Hippocampal formation (tissue), 2 donors: ENCODE measurements at places on chromosomes 6 and 20.

- DNase-seq, result no peak
These were observed 430.2 kb downstream of the UTRN start for GRCh38 chr6:144715344-144715743.

- no peak for DNase-seq
These were observed 718.6 kb downstream of the QKI start for GRCh38 chr6:164133095-164133494.

- no peak for DNase-seq
These were observed 15.5 kb downstream of the EBF4 start for GRCh38 chr20:2708073-2708415.

- peak; percentile 22 for DNase-seq
These were observed 802.9 kb downstream of the MAFB start for GRCh38 chr20:39885975-39886649.

DNA sequence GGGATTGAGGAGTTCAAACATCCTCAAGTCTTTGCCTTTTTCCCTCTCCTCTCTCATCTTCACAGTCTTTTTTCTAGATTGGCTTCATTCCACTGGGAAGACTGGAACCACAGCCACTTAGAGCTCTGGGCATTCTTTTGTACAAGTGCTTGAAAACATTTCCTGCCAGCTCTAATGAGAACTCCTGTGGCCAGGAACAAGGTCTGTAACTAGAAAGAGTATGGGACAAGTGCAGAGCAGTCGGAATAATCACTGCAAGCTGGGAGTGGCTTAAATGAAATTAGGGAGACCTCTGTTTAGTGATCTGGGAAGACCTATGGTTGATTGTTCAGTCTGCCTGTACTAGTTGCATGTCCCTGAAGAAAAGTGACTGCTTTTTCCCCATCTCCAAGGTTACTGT, 41.0 kb upstream of the SMIM8 start:
- DNase-seq, result no peak

GRCh38 chr6:158043008-158043407, 61.3 kb downstream of the SYNJ2 start:
- no peak for DNase-seq

DNA sequence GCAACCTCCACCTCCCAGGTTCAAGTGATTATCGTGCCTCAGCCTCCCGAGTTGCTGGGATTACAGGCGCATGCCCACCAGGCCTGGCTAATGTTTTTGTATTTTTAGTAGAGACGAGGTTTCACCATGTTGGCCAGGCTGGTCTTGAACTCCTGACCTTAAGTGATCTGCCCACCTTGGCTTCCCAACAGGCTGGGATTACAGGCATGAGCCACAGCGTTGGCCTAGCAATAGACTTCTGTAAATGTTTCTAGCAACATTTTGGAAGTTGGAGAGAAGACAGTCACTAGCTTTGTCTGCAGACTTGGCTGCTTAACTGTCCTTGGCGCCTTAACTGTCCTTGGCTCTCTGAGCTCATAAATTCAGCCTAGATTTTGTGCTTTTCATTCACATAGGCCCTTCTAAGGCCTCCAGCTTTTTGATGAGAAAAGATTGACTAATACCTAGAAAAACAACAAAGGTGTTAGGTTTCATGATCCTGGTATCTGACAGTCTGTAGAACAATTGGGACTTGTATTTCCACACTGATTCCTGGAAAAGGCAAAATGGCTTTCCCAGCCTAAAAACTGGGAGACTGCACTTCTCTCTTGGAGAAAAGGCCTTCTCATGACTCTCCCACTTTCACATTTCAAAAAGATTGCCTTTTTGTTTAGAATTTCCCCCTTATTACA, 49.7 kb downstream of the OR2B2 start:
- DNase-seq, result no peak

- no peak for DNase-seq
These were observed 1065.0 kb downstream of the EPHA7 start for GRCh38 chr6:92354270-92354829.

- DNase-seq, result no peak
These were observed 815.5 kb downstream of the BCKDHB start for GRCh38 chr6:80921861-80922460.

GRCh38 chr6:98358173-98358572, 476.2 kb upstream of the POU3F2 start:
- no peak for DNase-seq

- no peak for DNase-seq
These were observed 40.6 kb downstream of the SENP6 start for GRCh38 chr6:75642311-75642710.

- DNase-seq, result no peak
These were observed 26.9 kb upstream of the MAPRE1 start for GRCh38 chr20:32792731-32793458.

GRCh38 chr6:52361945-52362442, at the start of gene PAQR8:
TSS of gene PAQR8 (plus strand) at chr6:52362151. CDS start at chr6:52403214, 41,063 bp downstream.
- peak; percentile 81 for DNase-seq

- no peak for DNase-seq
These were observed 291.9 kb upstream of the SGK1 start for GRCh38 chr6:134609716-134610261.

GRCh38 chr6:157054531-157054979, 268.8 kb downstream of the TMEM242 start:
- DNase-seq, result no peak

- DNase-seq, result no peak
These were observed 8.9 kb downstream of the NT5E start for GRCh38 chr6:85458782-85459181.

DNA sequence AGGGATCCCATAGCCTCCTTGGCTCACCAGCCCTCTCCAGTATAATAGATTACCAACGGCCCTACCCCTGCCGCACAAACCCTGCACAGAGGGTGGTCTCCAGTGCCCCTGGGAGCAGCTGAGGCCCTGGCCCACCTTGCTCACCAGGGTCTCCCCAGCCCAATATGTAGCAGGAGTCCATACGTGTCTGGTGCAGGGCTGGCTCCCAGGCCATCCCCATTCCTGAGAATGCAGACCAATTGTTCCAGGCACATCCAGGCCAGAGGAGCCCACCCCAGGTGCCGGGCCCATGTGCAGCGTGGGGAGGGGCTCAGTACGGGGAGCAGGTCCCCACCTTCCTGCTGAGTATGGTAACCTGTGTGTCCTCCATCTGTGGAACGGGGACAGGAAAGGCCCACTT, 251.9 kb downstream of the TAF4 start:
- DNase-seq, result no peak

- no peak for DNase-seq
These were observed 4.2 kb downstream of the ZNF337 start for GRCh38 chr20:25692499-25692898.

DNA sequence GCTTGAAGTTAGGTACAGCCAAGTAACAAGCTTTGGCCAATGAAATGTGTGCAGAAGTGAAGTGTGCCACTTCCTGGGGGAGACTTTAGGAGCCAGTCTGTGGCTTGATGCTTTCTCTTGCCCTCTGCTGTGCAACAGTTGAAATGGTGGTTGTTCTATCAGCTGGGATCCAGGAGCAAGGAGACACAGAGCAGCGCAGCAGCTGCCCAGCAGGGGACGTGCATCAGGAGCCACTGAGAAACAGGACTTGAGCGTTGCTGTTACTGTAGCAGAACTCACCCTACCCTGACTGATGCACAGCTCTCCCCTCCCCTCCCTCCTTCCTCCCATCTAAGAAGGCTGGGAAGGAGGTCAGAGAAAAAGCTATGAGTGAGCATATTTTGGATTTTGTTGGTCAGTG, 18.9 kb upstream of the CCN5 start:
- DNase-seq, result no peak

DNA sequence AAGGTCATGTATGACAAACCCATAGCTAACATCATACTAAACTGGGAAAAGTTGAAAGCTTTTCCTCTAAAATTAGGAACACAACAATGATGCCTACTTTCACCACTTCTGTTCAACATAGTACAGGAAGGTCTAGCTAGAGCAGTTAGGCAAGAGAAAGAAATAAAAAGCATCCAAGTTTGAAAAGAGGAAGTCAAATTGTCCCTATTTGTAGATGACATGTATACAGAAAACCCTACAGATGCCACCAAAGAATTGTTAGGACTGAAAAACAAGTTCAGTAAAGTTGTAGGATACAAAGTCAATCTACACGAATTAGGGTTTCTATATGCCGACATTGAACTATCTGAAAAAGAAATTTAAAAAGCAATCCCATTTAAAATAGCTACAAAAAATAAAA, 89.4 kb upstream of the GLP1R start:
- no peak for DNase-seq

- DNase-seq, result no peak
These were observed 1.0 kb upstream of the NKX2-4 start for GRCh38 chr20:21398109-21399004.

DNA sequence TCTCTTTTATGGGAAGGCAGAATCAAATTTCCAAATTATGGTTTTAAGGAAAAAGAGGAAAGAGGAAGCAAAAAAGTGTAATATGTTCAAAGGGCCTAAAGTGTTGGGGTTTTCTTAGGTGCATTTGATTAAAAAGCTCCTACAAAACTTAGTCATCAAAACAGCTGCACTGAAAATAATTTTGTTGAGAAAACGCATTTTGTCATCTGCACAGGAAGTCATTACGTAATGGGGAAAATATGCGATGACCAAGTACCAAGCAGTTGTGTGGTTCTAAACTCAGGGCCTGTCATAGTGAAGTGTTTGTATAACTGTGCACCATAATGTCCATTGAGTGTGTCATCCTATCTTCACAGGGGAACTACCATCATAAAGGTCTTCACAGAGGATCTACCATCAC, 15.6 kb downstream of the HAO1 start:
- no peak for DNase-seq

GRCh38 chr6:150937132-150937906, 71.8 kb downstream of the MTHFD1L start:
- DNase-seq, result no peak

- no peak for DNase-seq
These were observed 8.5 kb downstream of the IGF2R start for GRCh38 chr6:159977255-159977903.

DNA sequence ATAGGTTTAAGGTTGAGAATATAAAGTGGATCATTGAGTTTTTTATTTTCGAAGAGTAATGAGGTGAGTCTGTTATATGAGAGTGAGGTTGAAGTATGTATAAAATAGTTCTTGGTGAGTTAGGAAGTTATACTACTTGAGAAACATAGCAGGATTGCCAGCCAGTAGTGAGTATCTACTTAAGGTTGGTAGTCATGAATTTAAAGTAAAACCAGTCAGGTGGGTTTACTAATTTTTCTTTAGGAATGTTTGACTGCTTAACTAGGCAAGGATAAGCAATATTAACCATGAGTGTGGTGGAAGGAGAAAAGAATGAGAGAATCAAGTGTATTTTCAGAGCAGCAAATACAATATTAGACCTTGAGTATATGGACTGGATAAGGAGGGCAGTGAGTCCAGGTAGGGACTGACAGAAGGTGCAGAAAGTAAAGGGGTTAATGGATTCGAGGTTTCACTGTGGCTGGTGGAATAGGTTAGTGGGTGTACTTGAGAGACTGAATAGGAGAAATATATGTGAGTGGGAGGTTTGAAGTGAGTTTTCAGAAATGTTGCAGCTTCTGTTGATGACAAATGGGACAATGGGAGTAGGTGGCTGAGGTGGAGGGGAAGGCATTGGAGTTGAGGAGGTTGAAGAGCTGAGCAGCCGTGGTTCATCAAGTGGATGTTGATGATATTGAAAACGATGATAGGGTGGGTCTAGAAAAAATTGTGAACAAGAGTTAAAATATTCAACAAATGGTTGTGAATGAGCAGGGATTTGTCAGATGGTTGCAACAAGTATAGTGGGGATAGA, 232.5 kb upstream of the ASCC3 start:
- no peak for DNase-seq

DNA sequence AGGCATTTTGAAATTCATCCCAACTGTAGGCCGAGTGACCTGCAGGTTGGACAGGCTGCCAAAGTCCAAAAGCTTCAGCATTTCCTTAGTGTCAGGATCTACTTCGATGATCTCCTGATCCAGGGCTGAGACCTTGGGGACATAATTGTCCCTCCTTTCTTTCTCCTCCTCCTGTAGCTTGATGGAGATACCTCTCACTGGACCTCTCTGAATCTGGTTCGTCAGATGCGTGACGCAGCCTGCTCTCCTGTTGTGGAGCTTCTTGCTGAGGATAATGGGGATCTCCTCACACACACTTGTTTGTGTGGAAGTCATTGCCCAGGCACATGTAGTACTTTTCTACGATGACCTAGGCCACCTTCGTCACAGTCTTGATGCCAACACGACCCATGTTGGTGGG, 1.5 kb upstream of the MAS1L start:
- no peak for DNase-seq

DNA sequence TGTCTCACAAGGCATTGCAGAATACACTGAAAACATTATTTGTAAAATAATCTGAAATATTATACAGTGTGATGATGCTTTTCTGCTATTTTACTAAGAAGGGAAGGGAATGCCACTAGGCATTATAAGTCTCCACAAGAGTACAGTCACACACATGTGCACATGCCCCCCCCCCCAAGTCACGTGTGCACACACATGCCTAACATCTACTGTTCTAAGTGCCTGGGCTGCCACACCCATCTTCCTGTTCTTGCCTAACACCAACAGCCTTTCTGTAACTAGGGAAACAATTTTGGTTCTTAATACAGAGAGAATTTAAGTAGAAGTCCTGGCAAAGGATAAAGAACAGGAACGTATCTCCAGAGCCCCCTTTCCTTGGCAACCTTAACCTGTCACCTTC, 58.2 kb upstream of the BCLAF1 start:
- no peak for DNase-seq

- DNase-seq, result no peak
These were observed 37.9 kb downstream of the MAN1A1 start for GRCh38 chr6:119311514-119312142.

- no peak for DNase-seq
These were observed 15.2 kb downstream of the KIF25 start for GRCh38 chr6:168012431-168013249.

DNA sequence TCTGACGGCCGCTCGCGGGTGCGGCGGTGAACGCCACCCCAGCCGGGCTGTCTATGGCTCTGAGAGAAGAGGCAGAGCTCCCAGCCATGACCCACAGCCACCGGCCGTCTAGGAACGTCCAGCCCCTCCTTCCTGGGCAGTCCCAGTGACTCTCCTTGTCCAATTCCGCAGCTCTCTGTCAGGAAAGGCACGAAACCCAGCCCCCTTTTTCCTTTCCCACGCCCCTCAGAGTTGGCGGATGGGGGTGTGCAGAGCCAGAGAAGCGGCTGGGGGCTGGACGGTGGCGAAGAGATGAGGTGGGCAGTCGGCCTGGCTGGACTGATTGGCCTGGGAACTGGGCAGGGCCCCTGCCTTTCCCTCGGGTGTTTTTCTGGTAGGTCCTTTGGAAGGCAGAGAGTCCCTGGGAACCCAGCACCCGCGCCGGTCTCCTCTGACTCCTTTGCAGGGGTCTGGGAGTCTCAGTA, 1.5 kb downstream of the EBF4 start:
- no peak for DNase-seq

GRCh38 chr6:127464881-127465459, 5.8 kb upstream of the KIAA0408 start:
- DNase-seq, result peak; percentile 72

DNA sequence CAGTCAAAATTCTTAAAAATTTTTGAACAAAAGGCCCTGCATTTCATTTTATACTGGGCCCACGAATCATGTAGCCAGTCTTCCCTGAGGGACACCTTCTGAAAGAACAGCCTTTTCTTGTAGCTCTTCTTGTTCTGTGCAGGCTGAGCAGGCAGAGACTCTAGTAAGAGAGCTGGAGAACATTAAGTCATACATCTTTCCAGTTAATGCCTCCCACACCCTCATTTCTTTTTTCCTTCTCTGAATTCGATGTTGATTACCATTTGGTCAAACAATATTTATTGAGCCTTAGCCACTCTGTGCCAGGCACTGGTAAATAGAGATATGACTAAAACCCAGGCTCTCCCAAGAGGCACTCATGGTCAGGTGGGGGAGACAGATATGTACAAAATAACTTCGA, 33.6 kb downstream of the METTL24 start:
- DNase-seq, result no peak

- no peak for DNase-seq
These were observed 205.5 kb downstream of the TSHZ2 start for GRCh38 chr20:53177687-53178086.
